Foreskin keratinocyte (primary cell): ENCODE measurements at places on chromosomes 6 and 20.
A peak's percentile ranks its signal among the peaks of the same experiment; 100 is the strongest.

- no peak for DNase-seq
Measured at GRCh38 chr6:102215425-102215824, 821.9 kb downstream of the GRIK2 start.

DNA sequence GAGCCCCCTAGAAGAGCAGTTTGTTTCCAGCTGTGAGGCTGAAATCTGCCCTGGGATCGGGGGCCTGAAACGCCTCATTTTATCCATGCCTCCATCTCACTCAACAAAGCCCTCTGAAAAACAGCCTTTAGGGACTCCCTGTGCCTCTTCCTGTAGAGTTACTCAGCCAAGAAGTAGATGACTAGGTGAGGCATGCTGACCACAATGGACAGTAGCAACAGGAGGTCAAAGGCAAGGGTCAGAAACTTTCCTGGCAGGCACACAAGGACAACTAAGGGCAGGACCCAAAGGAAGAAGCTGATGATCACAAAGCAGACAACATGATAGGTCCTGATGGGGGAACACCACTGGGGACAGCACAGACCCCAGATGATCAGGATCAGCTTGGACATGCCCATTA is 12.8 kb downstream of the MAS1L start:
- no peak for DNase-seq

GRCh38 chr6:50471041-50471440 is 242.3 kb upstream of the TFAP2D start:
- DNase-seq = no peak

GRCh38 chr6:132865829-132866228 is 51.5 kb downstream of the RPS12 start:
- no peak for DNase-seq

DNA sequence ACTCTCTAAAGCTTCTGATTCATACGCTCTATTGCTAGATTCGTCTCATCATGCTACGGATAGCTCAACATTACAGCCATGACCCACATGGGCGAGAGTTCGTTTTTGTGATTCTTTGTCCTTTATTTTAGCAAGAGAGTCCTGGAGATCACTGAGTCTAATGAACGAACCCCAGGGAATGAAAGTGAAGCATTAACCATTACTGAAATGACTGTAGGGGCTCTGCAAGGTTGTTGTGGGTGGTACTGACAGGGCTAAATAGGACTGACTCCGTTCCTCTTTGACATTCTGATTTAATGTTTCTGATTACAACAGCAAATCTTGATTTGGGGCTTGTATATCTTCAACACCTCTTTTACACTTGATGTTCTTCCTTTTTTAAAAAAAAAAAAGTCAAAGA is 13.7 kb upstream of the RTF2 start:
- DNase-seq = no peak

GRCh38 chr6:136990754-136991153 is 54.0 kb downstream of the IL20RA start:
- peak; percentile 59 for DNase-seq

DNA sequence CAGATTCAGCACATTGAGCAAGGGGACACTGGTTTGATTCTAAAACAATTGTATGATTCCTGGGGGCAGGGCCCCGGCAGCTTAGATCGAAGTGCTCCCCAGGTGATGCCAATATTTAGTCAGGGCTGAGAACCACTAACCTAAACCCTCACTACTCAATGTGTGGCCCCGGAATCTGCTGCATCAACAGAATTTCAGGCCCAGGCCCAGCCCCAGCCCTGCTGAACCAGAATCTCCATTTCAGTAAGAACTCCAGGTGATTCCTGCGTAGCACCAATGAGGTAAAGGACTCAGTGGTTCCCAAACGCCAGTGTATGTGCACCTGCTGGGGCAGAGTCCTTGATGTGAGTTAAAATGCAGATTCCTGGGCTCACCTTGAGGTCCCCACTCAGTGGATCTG is 152.8 kb upstream of the KCNG1 start:
- no peak for DNase-seq

DNA sequence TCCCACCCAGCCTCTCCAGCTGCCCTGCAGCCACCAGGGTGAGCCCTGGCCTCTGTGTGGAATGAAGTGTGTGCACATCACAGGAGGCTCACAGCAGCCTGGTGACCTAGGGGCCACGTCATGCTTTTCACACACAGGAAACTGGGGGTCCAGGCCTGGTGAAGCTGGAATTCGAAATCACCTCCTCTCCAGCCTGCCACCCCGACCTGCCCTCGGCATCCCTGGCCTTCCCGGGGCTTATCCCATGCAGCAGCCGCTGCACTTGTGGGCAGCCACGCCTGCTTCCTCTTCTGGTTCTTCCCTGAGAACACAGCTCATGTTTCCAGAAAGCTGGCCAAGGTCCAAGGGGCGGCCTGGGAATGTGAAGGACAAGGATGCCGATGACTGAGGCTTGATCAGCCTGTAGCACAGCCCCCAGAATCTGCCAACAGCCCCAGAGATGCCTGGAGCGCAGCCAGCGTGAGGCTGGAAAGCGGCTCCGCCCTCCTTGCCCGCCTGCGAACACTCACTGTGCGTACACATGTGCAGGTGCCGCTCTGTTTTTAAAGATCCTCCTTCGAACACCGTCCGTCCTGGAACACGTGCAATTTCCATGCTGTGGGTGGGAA is 4.2 kb upstream of the NTSR1 start:
- peak; percentile 83 for DNase-seq

DNA sequence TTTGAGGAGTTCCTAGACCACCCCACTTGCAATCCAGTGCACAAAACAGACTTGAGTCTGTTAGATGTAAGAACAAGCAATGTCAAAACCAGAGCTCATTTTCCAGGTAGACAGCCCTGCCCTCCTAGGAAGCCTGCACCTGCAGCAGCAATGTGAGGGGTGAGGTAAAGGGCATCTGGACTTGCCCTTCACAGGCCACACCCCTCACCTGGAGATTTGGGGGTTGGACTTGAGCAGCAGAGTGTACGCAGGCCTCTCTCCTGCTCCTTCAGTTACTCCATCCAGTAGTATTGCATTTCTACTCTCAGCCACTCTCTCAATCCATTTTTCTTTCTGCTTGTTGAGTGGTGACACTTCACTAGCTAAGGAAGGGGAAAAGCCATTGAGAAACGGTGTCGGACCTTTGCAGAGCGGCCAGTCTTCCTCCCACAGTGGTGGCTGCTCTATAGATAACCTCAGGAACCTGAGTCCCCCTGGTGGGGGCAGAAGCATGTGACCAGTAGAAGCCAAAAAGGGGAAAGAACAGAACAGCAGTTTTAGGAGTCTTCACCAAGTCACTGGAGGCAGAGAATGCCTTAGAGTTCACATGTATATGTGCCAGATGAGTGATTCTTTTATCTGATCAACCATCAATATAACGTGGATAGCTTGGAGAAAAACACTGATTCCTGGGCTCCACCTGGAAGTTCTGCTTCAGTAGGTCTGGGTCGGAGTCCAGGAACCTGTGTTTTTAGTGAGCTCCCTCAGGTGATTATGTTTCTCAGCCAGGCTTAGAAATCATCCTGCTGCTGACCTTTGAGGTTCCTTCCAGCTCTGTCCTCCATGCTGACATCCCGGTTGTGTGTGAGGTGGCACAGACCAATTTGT is 28.0 kb downstream of the ARFGEF2 start:
- no peak for DNase-seq

GRCh38 chr6:27867945-27868300 is 44.3 kb downstream of the OR2B2 start:
- peak; percentile 16 for DNase-seq

GRCh38 chr6:104862456-104862855 is 2.7 kb upstream of the HACE1 start:
- DNase-seq = no peak

DNA sequence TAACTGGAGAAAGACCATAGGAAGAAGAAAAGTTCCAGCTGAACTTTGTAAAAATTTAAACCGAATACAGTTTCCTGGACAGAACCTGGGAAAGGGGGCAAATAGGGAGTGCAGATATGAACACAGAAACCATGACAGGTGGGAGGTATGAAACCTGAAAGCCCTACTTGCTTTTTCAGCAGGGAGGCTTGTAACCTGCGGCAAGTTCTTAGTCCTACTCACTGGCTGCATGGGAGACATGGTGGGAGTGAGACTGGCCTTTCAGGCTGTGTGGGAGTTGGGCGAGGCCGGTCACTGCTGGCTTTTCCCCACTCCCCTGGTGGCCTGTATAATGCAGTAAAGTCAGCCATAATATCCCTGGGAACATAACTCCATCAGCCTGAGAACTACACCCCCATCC is 54.2 kb downstream of the ROS1 start:
- no peak for DNase-seq

DNA sequence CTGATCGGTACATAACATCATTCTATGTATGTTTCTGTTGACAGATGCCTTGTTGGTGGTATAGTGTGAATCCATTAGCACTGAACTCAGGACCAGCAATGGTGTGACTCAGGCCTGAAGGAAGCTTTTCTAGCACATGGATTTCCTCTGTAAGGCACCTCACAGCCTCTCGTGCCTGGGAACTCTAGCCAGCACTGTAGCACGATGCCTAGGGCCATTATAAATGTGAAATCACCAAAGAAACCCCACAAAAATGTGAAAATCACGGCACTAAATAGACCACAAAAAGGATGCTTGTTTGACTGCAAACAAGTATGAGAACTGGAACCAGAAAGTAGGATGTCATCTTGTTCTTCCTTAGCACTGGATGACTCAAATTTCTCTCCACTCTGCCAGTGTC is 63.7 kb upstream of the NKX2-2 start:
- DNase-seq = no peak

GRCh38 chr6:98487612-98488011 is 346.8 kb upstream of the POU3F2 start:
- no peak for DNase-seq

- no peak for DNase-seq
Measured at GRCh38 chr20:51372176-51372803, 170.2 kb downstream of the NFATC2 start.

DNA sequence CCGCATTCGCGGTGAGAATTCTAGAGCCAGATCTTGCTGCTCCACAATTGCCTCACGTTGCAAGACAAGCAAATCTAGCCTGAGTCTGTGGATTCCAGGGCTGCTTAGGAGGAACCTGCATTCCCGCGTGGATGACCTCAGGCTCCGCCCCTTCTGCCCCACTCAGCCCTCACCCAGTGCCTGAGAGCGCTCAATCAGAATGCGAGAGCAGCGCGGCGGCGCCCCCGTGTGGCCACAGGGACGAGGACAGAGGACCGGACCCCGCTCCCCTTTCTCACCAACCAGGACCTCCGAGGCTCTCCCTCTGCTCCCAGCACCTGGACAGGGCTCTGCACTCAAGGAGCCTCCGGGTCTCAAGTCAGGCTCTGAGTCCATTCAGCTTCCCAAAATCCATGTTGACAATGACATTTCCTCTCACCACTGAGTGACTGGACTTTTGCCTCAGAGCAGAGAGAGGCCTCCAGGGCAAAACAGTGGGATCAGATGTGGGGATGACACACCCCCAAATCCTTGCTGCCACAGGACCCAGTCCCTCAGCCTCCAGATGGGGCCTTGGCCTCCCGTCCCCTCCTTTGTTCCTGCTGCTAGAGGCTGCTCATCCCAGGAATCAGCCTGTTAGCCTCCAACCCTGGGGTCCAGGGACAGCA is 52.0 kb downstream of the RPP21 start:
- peak; percentile 23 for DNase-seq

GRCh38 chr20:49690899-49691620 is 22.6 kb downstream of the B4GALT5 start:
- peak; percentile 50 for DNase-seq

DNA sequence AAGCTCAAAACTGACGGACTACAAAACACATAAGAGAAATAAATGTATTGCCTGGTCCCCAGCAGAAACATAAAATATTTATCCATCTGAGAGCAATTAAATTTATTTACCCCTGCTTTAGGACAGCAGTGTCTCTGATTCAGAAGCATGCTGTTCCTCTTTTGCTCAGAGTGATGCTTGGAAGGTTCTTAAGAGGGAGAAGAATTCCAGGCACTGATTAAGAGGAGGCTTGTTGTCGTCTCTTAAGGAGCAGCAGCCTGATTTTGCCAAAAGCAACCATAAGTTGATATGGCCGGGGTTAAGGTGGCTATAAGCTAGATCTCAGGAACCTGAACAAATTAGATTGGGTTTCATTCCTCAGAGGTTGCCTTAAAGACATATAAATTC is 25.8 kb downstream of the CAP2 start:
- DNase-seq = no peak

DNA sequence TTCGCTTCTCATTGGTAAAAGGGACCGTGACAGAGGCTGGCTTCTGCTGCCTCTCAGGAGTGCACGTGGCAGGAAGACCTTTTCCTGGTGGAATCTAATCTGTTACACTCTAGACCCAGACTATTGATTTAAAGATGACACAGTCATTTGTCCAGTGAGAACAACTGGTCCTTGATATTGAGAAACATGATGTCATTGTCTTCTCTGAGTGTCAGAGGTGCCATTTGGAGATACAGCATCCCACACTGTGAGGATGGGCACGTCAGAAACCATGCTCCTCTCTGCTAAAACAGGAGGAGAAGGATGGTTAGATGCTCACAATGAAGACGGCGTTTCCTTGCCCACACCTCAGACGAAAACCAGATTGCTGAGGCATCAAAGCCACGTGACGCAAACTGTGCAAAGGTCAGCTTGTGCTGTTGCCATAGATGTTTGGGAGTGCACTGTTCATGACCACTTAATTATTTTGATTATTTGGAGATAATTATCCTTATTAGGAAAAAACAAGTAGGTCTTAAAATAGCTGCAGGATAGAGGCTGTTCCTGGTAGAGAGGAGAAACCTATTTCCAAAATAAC is 169.0 kb downstream of the SMOC2 start:
- DNase-seq = no peak

DNA sequence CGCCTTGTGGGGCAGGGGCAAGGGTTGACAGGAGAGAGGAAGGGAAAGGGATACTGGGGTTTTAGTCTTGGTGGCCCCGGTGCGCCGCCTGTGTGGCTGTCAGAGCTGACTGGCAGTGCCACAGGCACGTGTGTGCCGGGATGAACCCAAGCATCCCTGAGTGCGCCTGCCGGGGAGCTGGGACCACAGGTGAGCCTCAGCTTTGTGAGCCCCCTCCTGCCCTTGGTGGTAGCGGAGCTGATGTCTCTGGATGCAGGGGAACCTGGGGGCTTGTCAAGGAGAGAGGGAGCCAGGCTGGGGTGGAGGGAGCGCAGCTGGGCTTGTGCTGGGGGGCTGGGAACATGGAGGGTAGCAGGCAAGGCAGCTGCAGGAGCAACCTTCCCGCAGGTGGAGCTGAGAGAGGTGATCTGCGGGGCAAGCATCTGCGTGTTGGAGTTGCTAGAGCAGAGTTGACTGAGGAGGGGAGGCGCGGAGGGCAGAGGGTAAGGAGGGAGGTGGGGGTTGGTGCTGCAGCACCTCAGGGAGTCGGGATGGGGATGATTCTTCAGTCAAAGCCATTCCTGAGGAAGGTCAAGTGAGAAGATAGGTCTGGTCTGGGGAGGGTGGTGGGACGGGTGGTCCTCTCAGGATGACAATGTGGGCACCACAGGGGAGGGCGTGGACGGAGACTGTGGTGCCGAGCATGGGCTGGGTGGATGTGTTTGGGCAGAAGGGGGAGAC is 28.1 kb downstream of the PYGB start:
- DNase-seq = no peak

GRCh38 chr20:60361761-60362395 is 403.7 kb downstream of the CDH26 start:
- no peak for DNase-seq
